Right lung (tissue), 10 donors: ENCODE measurements at places on chromosomes 13 and 19. TPM values are rescaled to one million over a fixed set of nuclear protein-coding genes. Genes with fewer than 3 reads are reported as not detected.

Gene TNFSF13B
- polyA plus RNA-seq, result 5.8 TPM

Gene RPS28
- polyA plus RNA-seq, result 563 TPM

Gene EID2B
- polyA plus RNA-seq, result 4.2 TPM

Gene KCNN4
- 1.5 TPM for polyA plus RNA-seq

Gene SRRM5
- polyA plus RNA-seq, result 3.0 TPM

GRCh38 chr19:47765523-47766358 lies 12.8 kb upstream of the SELENOW start:
- DNase-seq, result no peak

- no peak for DNase-seq
Observed at GRCh38 chr19:34835631-34836351, 62.8 kb upstream of the ZNF599 start.

GRCh38 chr13:20960663-20961309 lies 58.2 kb upstream of the XPO4 start:
- DNase-seq, result no peak

GRCh38 chr13:111873676-111874178 lies 193.2 kb upstream of the SOX1 start:
- no peak for DNase-seq

GRCh38 chr13:46641274-46642081 lies 88.5 kb downstream of the LRCH1 start:
- no peak for DNase-seq

- DNase-seq, result no peak
Observed at GRCh38 chr13:69389899-69390298, 717.7 kb upstream of the ATXN8OS start.

GRCh38 chr13:97259798-97260714 lies 37.9 kb downstream of the MBNL2 start:
- DNase-seq, result no peak

GRCh38 chr13:74560325-74560724 lies 426.1 kb upstream of the KLF12 start:
- no peak for DNase-seq

DNA sequence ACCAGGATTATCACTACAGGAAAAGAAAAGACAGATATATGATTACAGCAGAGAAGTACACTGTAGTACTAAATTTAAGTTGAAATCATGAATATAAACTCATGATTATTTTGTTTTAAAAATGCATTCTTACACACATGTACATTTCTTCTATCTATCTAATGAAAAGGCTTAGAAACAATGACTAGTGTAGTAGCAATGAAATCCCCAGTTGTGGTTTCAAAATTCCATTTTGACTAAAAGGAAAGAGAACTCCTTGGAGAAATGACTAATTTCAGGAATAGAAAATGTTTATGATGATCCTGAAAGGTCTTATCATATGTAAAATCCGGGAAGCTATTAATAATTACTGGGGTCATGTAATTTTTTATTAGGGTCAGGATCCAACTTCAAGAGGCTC lies 195.0 kb upstream of the STARD13 start:
- no peak for DNase-seq

GRCh38 chr19:32580353-32580900 lies 563 bp upstream of the PDCD5 start:
- DNase-seq, result no peak

- no peak for DNase-seq
Observed at GRCh38 chr19:821825-822503, at the start of gene PLPPR3. Gene PLPPR3, minus strand, starts transcription at chr19:821955. Its CDS starts 396 bp downstream, at chr19:821559.

- DNase-seq, result no peak
Observed at GRCh38 chr13:92224825-92225224, 826.4 kb downstream of the GPC5 start.
